ENCODE measurements at places on chromosomes 16 and 17.

DNA sequence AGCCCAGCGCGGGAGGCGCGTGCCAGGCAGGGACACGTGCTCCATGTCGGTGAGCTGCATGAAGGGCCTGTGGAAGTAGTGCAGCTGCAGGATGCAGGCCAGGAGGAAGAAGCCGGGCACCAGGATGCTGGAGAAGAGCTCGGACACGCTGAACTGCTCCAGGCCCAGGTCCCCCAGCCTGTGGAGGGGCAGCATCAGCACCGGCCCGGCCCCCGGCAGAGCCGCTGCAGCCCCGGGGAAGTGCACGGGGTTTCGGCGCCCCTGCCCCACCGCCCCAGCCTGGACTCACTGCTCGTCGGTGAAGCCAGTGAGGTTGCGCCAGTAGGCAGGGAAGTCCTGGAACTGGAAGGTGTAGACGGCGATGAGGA is 28.0 kb downstream of the CTU2 start:
- DNase-seq, result no peak

DNA sequence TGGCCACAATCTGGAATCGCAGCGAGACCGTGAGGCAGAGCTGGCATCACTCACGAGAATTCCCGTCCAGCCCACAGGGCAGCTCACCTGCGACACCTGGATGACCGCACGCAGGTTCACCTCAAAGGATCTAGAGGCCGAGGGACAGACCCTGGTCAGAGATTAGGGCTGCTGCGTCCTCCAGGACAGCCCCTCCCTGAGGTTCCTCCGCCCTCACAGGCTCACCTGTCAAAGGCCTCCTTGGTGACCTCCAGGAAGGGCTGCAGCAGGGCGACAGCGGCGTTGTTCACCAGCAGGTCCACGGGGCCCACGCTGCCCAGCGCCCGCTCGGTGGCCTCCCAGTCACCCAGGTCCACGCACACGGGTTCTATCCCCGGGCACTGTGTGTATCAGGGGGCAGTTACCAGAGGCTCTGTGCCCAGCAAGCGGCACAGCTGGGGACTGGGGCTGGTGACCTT is 834 bp downstream of the DCXR start:
- no peak for DNase-seq

DNA sequence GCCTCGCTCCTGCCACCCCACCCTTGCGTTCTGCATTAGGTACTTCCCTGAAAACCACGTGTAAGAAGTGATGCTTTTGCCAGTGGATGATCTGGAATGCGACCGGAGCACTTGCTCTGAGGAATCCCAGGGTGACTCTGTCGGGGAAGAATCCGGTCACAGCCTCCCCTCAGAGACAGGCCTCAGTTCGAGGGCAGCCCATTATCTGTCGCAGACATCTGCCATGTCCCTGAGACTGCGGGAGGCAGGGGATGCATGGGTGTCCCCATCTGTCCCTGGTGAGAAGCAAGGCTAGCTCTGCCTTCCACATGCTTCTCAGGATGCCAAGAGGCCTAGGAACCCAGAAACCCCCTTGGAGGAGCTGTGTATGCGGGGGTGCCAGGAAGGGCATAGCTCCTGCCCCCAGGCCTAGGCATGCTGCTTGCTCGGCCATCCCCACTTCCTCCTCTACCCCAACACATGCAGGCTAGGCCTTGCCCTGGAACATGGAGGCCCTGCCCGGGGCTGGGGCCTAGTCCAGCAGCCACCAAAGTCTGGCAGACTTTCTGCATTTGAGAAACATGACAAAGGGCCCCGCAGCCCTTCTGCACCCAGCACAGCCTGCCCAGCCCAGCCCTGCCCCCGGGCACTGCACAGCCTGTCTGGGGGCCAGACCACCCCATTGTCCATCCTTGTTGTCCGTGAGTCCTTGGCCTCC is 20.5 kb downstream of the MNT start:
- no peak for DNase-seq

GRCh38 chr17:41433586-41433985 is 7.2 kb downstream of the KRT38 start:
- DNase-seq, result no peak

DNA sequence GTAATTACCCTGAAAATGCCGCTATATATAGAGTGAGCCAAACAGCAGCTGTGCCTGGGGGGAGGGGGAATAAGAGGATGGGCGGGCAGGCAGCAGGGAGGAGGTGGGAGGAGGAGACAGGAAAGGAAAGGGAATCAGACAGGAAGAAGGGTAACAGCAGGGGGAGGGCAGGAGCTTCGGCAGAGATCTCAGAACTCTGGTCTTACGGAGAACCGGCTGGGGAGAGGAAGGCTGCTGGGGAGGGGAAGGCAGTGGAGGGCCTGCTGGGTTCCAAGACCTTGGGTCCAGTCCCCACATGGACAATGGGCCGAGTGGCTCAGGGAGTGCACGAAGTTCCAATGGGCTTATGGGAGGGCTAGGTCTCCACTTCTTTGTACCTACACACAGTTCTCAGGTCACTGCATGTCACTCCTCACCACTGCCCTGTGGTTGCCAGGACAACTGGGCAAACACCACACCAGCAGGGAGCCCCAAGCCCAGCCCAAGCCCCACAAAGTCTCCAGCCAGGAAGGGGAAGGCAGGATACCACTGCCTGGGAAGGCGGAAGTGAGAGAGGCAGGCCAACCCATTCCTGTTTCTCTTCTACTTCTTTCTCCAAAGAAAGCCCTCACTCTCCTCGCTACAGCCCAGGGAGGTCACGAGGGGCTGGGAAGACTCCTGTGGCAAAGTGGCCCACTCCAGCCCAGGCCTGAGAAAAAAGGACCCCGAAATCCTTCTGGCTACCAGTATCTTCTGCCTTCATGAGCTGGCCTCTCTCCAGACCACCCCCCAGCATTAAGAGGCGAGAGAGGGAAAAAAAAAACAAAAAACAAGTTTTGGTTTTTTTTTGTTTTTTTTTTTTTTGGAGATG is 25.3 kb downstream of the G6PC3 start:
- peak; percentile 57 for DNase-seq

DNA sequence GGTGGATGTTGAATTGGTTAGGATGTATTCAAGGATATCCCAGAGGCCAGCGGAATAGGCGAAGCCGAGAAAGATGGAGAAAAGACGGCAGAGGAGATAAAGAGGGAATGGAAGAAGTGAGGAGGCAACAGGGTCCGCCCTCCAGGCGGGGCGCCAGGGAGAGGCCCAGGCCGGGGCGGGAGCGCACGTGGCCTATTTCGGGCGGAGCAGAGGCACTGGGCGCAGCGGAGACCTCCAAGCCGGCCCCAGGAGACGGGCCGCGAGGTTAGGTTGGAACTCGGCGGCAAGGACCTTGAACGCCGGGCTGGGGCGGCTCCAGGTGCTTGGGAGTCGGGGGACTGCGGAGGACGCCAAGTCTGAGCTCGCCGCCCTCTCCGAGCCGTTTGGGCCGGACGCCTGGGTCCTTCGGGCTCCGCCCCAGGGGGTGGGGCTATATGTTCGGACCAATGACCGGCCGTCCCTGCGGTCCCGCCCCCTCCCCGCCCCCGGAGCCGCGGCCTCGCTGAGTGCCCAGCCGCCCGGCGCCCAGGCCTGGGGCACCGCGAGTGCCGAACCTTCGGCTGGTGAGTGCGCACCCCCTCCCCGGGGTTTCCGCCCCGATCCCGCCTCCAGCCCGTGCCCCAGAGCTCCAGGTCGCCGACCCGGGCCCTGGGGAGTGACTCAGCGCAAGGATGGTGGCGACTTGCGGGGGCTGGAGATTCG is at the start of gene ZNF771:
TSS of gene ZNF771 (plus strand) at position 505 of the 702 bp plus-strand sequence. CDS start 448 bp downstream, outside the sequence.
- peak; percentile 80 for DNase-seq

GRCh38 chr16:80167657-80168390 is 373.0 kb upstream of the DYNLRB2 start:
- DNase-seq, result no peak

DNA sequence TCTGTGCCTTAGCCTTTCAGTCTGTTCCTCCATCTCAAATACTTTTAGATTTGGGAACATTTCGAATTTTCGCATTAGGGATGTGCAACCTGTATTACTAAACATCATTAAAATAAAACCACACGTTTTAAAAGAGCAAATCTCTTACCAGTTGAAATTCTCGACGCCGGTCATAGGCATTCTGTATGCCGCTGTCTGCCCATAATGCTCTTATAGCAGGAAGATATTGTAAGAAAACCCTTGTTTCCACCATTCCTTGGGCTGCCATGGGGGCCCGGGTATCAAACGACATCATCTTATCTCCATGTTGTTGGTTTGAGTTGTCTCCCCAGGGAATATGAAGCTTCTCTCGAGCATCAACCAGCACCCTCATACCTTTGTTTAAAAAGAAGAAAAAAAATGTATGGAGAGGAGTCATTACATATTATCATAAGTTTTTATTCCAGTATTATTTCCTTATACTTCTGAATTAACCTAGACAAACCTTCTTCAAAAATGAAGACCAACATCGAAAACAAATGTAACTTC is 3.1 kb downstream of the GNA13 start:
- DNase-seq, result no peak

Measured in HuH-7.5 (cell line).